Stimulated activated CD8-positive, alpha-beta memory T cell treated with anti-CD3 and anti-CD28 coated beads, Interleukin-2, amount 100 ng/mL, for 1 hour (primary cell): ENCODE measurements at places on chromosomes 5 and 9.

GRCh38 chr9:97567182-97567893, 65.8 kb downstream of the TSTD2 start:
- DNase-seq: no peak

- no peak for DNase-seq
Measured at GRCh38 chr9:127118597-127119319, 3.7 kb downstream of the ANGPTL2 start.

DNA sequence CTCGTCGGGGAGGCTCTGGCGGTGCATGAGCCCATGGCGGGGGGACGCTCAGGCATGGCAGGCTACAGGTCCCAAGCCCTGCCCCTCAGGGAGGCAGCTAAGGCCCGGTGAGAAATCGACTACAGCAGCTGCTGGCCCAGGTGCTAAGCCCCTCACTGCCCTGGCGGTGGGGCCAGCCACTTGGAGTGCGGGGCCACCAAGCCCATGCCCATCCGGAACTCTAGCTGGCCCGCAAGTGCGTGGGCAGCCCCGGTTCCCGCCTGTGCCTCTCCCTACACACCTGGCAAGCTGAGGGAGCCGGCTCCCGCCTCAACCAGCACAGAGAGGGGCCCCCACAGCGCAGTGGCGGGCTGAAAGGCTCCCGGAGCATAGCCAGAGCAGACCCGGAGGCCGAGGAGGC, 1896.9 kb upstream of the CDH6 start:
- DNase-seq: no peak

DNA sequence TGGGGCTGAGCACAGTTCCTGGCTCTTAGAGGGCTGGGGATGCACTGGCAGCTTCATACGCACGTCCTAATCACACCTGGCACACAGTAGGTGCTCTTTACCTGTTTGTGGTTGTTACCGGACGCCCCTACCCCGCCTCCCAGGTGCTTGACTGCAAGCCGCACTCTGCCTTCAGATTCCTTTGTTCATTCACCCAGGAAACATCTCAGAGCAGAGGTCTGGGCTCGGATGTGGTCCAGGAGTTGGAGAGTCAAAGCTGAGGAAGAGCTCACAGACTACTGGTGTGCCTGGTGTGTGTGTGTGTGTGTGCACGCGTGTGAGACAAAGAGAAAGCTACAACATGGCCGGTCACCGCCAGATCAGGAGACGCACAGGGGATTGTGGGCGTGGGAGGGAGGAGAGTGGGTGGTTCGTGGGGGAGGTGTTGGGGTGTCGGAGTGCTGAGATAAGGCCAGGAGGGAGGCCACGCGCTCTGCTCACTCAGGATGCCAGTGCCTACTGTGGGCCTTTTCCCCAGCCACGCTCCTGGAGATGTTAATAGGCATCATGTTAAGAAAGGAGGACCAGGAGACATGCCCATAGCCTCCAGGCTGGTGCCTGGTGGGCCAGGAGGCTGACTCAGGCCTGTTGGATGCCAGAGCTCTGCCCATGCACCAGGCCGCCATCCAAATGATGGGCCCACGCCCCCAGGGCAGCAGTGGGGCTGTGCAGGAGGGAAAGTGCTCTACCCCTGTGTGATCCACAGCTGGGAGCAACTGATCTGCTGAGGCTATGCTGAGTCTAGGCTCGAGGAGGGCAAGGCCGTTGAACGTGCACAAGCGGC, 39.9 kb downstream of the CRB2 start:
- no peak for DNase-seq

GRCh38 chr5:40402007-40402364, 277.7 kb upstream of the PTGER4 start:
- DNase-seq: no peak

GRCh38 chr9:123893831-123894460, 36.0 kb downstream of the DENND1A start:
- no peak for DNase-seq

DNA sequence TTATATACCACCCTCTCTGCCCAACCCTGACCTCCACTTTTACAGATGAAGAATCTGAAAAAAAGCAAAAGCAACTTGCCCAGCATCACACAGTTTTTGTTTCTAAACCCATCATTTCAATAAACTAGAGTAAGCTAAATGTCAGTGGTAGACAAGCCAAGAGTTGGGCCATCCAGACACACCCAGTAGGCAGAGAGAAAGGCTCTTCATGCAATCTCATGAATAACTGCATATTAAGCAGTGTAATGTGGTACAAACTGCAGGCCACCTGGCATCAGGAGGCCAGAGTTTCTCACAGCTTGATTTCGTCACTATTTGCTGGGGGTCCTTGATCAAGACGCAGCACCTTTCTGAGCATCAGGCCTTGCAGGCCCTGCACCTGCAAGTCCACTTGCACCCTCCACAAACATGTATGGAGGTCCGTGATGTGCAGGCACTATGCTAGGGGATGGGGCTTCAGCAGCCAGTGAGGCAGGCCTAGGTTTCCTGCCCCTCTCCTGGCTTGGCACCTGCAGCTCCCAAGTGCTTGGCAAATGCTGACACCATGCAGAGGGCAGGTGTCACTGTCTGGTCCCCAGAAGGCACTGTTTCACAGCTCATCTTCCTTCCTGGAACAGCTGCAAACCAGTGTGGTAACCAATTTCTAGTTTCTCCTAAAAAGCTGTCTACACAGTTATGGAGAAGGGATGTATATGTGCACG, 29.8 kb downstream of the ADAM19 start:
- no peak for DNase-seq

- no peak for DNase-seq
Measured at GRCh38 chr9:107620236-107620635, 130.7 kb upstream of the KLF4 start.

GRCh38 chr5:38807570-38808483, 38.0 kb upstream of the OSMR start:
- no peak for DNase-seq

GRCh38 chr5:142924135-142924883, 154.1 kb downstream of the ARHGAP26 start:
- no peak for DNase-seq

GRCh38 chr5:143145243-143146160, 258.0 kb downstream of the NR3C1 start:
- DNase-seq: no peak

DNA sequence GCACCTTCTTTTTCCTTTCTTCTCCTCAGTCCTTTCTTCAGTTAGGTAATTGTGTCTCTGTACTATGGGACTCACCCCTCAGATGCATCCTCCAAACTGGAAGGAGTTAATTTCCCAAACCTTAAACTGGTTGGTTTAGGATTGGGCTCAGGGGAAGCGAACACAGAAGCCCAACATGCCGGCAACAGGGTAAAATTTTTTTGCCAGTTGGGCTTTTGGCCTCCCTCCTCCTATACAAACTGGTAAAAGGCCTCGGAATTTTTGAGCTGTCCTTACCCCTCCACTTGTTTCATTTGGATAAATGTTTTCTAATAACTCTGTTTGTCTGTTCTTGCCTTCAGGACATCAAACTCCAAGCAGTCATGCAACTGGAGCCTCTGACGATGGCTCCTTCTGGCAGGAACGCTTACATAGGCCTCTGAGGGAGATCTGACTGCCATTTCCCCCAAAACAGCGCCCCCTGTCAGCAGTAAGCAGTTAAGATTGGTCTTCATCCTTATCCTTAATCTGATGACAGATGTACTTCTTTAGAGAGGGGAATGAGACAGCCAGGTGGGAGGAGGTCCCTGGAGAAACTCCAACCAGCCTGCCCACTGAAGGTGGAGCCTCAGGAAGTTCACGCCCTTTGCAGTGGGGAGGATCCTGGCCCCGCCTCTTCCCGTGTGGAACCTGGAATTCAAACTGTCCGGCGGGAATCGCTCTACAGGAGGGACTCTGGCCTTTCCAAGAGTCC, 57.8 kb upstream of the SPINK5 start:
- DNase-seq: no peak

- no peak for DNase-seq
Measured at GRCh38 chr5:107593009-107593408, 77.7 kb downstream of the EFNA5 start.

DNA sequence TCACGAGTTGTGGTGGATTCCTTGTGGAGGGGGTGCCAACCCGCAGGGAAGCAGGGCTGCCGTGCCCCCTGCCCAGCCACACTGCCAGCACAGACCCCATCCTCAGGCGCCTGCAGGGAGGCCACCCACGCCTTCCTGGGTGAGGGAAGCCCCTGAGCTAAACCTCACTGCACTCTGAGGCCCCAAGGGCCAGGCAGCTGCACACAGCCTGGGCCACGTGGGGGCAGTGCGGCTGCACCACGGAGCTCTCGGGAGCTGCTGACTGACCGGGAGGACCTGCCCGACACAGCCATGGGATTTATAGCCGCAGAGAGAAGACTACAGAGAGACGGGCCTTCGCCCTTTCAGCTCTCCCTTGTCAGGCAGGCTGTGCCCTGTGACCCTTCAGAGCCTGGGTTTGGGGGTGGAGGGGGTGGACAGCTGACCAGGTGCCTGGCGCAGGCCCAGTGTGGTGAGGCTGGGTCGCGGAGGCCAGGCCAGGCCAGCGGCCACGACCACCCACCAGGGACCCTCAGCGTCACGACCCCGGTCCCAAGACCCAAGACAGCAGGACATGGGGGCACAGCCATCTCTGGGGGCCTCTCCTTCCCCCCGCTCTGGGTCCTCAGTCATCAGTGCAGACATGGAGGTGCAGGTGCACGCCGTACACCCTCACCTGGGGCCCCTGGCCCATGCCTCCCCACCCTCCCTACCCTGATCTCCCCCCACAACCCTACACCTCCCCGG, 4.3 kb upstream of the AHRR start:
- DNase-seq: no peak

GRCh38 chr5:125463466-125464092, 717.1 kb upstream of the ZNF608 start:
- no peak for DNase-seq

DNA sequence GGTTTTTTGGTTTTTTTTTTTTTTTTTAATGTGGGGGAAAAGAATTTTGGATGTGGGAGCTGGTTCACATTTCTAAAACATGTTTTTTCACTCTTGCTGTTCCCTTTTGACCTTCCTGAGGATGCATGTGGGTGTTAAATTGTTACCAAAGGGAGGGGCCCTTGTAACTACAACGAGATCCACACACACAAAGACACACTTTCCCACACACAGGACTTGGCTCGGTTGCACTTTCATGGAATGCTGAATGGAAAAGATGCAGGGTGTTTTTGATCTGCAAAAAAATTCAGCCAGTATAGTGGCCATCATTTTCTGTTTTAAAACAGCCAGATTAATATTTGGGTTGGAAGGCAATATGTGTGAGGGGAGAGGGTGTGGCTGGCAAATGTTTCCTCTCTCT, 576.9 kb downstream of the EBF1 start:
- DNase-seq: no peak

DNA sequence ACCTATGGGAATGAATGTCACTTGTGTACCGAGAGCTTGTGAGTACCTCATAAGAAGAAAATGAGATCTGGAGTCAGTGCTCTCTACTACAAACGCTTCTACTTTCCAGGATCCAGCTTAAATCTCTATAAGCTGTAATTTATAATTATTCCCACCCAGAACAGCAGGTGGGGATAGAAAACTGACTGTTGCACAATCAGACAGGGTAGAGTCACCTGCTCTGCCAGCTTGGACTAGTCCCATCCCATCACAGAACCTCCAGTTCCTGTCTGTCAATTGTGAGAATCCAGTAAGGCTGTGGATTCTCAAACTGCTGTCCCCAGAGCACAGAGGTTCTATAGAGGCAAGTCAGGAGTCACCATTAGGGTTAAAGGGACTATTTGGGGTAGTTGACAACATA, 2.0 kb downstream of the SPINK7 start:
- DNase-seq: no peak

GRCh38 chr9:134899818-134900217, 17.9 kb downstream of the FCN1 start:
- no peak for DNase-seq

GRCh38 chr9:98210435-98210834, 18.0 kb upstream of the CORO2A start:
- no peak for DNase-seq

GRCh38 chr5:57902095-57902494, 419.5 kb upstream of the ACTBL2 start:
- no peak for DNase-seq

GRCh38 chr9:33289936-33290246, 425 bp upstream of the NFX1 start:
- no peak for DNase-seq

DNA sequence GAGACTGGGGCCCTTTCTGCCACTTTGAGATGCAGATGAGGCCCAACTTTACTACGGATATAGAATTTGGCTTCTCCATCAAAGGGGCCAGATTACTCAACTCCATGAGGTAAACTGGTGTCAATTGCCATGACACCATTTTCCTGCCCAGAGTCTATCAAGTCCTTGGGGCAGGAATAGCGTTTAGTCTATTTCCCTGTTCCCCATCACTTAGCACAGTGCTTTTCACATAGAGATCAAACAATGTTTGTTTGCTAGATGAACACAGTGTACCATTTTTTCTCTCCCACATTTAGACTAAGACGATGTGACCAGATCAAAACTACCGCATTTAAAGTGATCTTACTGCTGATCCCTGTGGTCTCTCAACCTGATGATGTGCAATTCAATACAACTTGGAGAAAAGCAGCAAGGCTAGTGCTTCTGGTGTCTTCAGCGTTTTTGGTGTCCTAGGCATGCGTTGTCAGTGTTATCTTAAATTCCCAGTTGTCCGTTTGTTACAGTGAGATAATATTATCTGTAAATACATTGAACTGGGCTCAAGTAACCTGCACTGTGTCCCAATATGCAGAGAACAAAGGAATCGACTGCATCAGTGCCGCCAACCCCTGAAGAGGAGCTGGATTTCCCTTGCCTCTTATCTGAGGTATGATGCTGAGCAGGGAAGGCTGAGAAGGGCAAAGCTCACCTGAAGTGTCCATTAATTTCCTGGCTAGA, 446.2 kb downstream of the PLK2 start:
- DNase-seq: no peak

GRCh38 chr9:99360026-99360425, 137.9 kb downstream of the SEC61B start:
- no peak for DNase-seq

GRCh38 chr5:178627259-178627598, 379 bp upstream of the CLK4 start:
- no peak for DNase-seq

DNA sequence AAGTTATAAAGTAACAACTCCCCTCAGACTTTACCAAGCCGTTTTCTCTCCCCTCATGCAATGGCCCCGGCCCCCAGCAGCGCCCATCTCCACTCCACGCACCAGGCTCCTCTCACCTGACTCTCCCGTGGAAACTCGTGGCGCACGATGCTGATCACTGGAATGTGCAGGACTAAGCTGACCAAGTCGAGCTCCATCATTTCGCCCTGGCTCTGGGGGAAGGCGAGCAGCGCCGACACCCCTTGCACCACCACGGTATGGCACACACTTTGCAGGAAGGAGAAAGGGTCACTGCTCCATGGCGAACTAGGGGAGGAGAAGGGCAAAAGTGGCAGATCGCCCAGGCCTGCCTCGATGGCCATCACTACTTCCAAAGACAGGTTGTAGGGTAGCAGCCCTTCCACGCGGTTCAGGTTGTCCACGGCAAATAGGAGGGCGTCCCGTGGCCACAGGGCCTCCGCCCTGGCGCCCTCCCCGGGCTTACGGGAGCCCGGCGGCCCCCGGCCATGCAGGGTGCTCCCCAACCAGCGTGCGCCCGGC, 1.2 kb downstream of the GRIN3A start:
- DNase-seq: no peak
